Kidney epithelial cell (primary cell): ENCODE measurements at places on chromosomes 13 and 19. TPM values are rescaled to one million over a fixed set of nuclear protein-coding genes. Genes with fewer than 3 reads are reported as not detected.

Gene LMTK3
- total RNA-seq: 2.3 and 2.9 TPM in 2 replicates

Gene CRB3
- total RNA-seq: 84.5 and 87.8 TPM in 2 replicates

DNA sequence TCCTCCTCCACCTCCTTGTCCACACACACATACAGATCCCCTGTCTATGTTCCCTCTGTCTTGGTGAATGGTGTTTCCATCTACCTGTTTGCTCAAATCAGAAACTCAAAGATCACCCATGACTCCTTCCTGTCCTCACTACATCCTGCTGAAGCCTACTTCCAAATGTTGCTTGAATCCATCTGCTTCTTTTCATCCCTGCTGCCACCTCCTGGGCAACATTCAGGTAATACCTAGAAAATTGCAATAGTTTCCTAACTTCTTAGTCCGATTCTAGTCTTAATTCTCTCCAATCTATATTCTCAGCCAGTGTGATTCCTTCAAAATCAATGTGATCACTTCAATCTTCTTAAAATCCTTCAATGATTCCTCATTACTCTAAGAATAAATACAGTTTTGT is 155.5 kb upstream of the STARD13 start:
- no peak for DNase-seq

DNA sequence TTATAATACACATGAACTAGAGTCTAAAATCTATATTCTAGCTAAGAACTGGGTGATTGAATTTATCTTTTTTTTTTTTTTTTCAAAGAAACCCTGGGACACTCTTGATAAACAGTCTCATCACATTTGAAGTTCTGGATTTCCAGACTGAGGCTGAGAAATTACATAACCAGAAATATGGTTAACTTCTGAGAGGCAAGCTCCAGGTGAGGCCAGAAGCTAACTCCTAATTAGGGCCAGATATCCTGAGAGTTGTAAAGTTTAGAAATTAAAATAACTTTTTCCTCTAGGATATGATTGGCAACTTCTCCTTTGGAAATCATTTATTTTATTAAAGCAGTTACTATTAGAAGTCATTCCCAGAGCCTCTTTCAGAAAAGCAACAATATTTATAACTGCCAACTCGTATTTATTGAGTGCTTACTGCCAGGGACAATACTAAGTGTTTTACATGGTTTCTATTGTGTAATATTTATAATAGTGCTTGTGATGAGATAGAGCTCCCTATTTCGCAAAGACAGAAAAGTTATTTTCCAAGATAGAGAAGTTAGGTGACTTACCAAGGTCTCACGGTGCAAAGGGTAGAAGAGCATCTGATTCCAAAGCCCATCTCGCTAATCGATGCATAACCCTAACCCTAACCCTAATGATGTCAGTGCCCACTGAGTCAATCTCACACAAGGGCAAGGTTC is 187.7 kb downstream of the DCT start:
- no peak for DNase-seq

DNA sequence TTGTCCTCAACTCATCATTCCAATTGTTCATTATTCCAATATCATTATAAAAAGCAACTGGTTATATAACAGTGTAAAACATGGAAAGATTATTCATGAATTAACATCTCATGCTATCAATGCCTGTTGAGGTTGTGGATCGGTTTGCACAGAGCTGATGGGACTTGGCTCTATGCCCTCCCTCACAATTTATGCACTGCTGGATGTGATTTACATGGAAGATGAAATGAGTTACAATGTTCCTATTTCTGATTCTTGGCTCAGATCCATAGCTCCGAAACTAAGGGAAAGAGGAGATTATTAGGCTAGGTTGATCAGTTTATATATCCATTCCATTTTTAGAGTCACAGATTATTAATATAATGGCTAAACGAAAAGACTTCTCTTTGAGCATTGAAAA is 38.6 kb downstream of the SCEL start:
- no peak for DNase-seq

GRCh38 chr19:40523322-40524047 is 53.2 kb upstream of the SHKBP1 start:
- peak; percentile 14 for DNase-seq

- no peak for DNase-seq
These were observed 7.8 kb upstream of the ZNF554 start for GRCh38 chr19:2811735-2812413.

DNA sequence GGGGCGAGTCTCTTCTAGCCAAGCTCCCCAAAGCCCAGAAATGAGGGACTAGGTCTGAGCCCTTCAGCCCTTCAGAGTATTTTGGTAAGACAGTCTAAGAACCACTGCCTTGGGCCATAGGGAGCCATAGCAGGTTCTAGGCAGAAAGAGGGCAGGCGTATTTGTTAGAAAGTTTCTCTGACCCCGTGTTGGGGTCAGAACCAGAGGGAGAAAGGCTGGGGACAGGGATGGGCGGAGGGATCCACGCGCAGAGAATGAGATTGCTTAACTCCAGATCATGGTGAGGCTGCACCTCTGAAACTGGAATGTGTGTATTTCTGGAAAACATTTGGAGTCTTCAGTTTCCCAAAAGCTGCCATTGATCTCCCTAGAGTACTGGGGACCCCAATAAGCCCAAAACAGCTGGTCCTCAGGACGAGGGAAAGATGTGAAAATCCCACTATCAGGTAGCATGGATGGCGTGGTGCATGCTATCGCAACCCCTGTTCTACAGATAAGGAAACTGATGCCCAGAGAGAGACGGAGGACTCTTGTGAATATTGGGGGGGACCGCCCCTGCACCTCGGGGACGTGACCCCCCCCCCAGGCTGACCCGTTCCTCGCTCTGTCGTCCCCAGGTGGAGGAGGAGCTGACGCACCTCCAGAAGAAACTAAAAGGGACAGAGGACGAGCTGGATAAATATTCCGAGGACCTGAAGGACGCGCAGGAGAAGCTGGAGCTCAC is 703 bp upstream of the TPM4 start:
- DNase-seq: no peak

GRCh38 chr19:56880592-56881190 is 40.2 kb upstream of the PEG3 start:
- no peak for DNase-seq
